ENCODE measurements at places on chromosomes 12 and 14.

GRCh38 chr14:88872976-88873375 is 48.5 kb downstream of the TTC8 start:
- no peak for DNase-seq

DNA sequence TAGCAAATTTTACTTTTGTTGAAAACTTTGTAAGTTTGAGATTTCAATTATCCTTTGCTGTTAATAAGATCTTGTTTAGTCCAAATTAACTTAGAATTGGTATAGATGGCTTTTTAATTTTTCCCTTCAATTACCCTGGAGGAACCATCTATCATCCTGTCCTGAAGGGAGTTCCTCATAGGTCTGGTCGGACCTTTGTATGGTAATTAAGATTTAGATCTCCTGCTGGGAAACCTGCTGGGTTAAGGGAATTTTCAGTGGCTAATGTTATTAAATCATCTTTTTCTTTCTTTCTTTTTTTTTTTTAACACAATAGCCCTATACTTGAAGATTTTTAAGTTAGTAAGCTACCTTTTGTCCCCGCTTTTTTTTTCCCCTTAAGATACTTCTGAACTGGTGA is 63.0 kb upstream of the PRMT8 start:
- no peak for DNase-seq

DNA sequence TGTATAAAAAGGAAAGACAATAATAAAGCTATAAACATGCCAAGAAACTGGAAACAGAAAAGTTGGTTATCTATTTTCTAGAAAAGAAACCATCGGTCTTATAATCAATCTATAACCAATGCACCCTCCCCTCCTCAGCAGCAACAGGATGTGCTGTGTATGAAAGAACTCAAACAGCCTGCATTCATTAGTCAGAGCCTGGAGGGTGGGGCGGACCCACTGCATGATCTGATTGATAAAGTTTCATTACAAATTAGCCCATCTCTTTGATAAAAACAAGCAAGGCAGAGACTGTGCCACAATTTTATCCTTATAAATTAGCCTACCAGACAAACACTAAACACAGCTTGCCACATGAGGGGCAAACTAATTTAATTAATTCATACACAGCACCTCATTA is 448.1 kb downstream of the BCAT1 start:
- no peak for DNase-seq

DNA sequence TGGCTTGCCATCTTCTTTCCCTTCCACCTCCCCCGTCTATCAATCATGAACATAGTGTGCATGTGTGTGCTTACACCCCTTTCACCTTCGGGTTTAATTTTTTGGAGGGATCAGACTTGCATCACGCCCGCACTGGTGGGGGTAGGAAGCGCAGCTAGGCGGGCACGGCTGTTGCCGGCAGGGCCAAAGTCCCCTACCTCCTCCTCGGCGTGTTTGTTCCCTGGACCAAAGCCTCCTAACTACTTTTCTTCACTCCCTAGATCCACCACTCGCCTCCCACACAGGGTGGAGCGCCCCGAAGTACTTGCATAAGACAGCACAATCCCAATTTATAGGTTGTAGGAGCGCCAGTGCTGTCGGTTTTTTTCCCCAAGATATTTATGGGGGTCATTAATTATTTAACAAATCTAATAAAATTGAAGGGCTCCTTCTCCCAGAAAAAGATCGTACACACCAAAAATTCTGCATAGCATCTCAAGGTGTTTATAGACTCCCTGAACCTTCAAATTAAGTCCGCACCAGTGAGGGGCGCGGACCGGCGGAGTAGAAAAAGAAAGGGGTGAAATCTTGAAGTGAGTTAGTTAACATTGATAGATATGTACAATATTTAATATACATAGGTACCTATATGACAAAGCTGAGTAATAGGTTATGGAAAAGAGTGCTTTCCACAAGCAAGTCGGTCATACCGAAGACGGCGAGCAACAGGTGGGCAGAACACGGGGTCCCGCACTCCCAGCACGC is 717 bp downstream of the PKP2 start:
- DNase-seq = no peak

DNA sequence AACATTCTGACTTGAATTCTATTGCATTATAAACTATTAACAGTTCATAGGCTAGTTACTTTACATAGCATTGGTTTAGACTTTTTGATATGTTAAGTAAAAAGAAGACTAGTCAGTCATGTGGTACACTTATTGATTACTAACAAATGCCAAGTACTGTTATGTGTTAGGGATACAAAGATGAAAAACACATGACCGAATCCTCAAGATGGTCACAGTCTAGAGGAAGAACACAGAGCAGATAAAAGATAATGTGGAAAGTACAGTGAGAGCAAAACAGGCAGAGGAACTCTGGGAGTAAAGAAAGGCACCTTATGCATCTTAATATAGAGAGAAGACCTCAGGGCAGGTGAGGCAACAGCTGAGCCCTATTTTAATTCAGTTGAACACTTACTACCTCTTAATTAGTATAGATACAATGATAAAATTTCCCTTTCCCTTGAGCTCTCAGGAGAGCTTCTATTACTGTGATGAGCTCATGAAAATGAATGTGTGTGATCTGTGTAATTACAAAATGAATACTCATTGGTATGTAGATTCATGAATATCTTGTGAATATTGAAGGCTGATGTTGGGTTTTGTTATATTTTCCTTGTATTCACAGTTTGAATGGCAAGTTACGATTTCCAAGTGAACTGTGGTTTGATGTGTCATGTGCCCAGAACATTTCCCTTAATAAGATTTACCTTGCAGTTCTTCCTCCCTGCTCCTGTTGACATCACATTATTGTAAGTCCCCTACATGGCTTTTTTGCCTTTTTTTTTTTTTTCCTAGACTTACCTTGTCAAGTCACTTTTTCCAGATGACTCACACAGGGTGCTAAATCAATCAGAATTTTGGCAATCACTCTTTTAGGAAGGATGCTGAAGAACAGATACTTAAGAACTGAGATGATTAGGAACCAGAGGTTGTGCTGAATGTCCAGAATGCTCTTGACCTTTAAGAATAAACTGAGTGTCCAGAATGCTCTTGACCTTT is 29.5 kb upstream of the MSRB3 start:
- no peak for DNase-seq

GRCh38 chr14:21091821-21092272 is 6.6 kb downstream of the ZNF219 start:
- DNase-seq = no peak

DNA sequence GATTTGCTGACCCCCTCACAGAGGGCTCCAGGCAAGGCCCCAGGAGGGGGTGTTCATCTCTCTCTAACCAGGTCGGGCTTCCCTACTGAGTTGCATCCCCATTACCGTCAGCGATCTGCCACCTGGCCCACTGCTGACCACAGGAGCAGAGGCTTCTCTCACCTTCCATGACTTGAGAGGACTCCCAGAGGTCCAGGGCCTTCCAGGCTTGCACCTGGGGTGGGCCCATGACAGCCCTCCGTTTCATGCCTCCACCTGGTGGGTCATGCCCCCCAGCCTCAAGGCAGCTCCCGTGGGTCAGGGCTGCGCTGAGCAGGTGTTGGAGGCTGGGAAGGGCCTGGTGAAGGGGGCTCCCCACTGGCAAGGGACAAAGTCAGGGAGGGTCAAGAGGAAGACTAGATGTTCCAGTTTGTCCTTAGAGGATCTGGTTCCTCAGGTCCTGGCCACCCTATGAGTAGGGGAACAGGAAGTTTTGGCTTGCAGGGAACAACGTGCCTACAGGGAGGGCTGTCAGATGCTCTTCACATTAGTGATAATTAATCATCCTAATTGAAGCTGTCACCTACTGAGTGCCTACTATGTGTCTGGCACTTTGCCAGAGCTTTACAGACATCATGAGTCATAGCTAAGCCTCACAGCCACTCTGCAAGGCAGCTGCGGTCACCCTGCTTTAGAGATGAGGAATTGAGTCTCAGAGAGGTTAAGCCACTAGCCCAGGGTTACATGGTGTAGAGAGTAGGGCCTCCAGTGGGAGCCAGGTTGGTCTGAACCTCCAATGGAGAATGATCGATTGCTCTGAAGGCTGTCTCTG is 13.8 kb downstream of the NFKBIA start:
- no peak for DNase-seq

DNA sequence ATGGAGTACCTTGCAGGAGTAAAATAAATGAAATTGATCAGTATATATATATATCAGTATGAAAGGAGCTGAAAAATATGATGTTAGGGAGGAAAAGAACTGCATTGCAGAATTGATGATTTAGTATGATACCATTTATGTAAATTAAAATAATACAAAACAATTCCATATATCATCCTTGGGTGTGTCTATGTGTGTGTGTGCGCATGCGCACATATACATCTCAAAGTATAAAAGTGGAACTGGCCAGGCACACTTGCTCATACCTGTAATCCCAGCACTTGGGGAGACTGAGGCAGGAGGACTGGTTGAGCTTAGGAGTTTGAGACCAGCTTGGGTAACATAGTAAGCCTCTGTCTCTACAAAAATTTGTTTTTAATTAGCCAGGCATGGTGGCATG is 15.4 kb downstream of the GALNT16 start:
- no peak for DNase-seq

GRCh38 chr14:84181072-84181471 is 1348.9 kb upstream of the FLRT2 start:
- no peak for DNase-seq

GRCh38 chr12:59699421-59700152 is 103.8 kb downstream of the SLC16A7 start:
- no peak for DNase-seq

DNA sequence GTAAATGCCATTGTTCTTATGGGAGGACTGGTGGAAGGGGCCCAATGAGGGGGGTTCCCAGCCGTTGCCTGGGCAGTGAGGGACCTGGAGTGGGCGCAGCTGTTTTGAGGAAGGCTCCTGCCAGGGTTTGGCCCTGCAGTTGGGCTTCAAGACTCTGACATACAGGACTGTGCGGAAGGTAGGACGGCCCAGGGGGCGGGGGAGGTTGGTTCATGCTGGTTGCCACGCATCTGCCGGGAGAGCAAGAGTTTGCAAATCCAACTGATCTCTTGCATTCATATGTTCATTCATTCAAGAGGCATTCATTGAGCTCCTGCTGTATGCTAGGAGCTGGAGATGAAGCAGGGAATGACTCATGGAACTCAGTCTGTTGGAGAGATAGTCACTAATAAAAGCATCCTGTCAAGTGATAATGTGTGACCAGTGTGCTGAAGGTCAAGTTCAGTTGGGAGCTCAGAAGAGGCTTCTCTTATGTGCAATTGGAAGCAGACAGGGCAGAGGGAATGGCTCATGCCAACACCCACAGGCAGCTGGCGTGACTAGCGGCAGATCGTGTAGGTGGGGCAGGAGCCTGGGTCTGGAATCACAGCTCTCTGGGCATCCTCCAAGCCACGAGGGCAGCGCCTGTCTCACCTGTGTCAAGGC is 7.8 kb downstream of the SH2B3 start:
- DNase-seq = no peak

- peak; percentile 81 for DNase-seq
Observed at GRCh38 chr14:22872033-22872832, 693 bp downstream of the LRP10 start.
